CD4-positive, alpha-beta T cell (primary cell): ENCODE measurements at places on chromosomes 2 and 18. TPM values are rescaled to one million over a fixed set of nuclear protein-coding genes. Genes with fewer than 3 reads are reported as not detected.

IGFBP5 gene
- total RNA-seq = not detected

DNA sequence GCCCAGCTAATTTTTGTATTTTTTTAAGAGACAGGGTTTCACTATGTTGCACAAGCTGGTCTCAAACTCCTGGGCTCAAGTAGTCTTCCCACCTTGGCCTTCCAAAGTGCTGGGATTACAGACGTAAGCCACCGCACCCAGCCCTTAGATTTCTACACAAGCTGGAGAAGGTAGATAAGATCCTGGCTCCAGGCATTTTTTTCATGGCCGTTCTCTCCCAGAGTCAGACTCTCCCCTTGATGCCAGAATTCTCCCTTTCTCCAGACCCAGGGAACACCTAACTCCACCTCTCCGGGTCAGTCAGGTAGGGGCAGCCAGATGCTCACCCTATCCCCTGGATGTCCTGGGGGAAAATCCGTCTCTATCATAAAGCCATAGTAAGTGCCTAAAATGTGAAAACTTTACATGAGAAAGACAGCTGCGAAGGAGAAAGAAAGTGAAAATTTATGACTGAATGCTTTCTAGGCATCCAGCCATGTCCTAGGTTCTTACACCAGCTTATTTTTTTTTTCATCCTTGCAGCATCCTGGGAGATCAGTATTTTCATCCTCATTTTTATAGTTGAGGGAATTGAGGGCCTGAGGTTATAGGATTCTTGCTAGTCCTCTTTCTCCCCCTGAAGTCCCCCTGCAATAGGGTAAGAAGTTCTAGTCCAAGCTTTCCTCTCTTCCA, 16.3 kb downstream of the SIX3 start:
- DNase-seq = no peak

- no peak for DNase-seq
Observed at GRCh38 chr2:58720033-58720769, 479.1 kb upstream of the FANCL start.

GRCh38 chr2:60882971-60883753, 1.8 kb downstream of the REL start:
- DNase-seq = no peak

- no peak for DNase-seq
Observed at GRCh38 chr2:101551336-101551888, 76.5 kb upstream of the RFX8 start.
